Activated CD4-positive, alpha-beta T cell treated with anti-CD3 and anti-CD28 coated beads, Interleukin-2, Interleukin-6, amounts not matched to agents 100 ng/mL and 50 ng/mL, durations not matched to agents 16 hours and 8 hours (primary cell): ENCODE measurements at places on chromosomes 4 and X.
A peak's percentile ranks its signal among the peaks of the same experiment; 100 is the strongest.

- no peak for DNase-seq
Observed at GRCh38 chr4:139740531-139741041, 75.0 kb downstream of the MGST2 start.

DNA sequence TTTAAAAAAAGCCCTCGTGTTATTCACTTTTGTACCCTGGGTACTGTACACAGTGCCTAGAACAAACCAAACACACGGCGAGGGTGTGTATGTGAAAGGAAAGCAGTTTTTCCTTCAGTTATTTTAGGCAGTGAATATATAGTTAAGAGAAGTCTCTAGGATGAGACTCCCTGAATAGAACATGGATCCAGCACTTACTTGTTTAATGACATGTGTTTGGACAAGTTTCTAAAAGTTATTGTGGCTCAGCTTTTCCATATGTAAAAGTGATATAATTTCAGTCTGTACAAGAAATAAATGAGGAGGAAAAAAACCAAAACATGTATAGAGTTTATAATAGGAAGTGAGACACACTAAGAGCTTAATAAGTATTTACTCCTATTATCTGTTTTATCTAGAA, 273.2 kb downstream of the ADGRL3 start:
- DNase-seq: no peak

- DNase-seq: no peak
Observed at GRCh38 chr4:148980782-148981480, 538.7 kb upstream of the NR3C2 start.

DNA sequence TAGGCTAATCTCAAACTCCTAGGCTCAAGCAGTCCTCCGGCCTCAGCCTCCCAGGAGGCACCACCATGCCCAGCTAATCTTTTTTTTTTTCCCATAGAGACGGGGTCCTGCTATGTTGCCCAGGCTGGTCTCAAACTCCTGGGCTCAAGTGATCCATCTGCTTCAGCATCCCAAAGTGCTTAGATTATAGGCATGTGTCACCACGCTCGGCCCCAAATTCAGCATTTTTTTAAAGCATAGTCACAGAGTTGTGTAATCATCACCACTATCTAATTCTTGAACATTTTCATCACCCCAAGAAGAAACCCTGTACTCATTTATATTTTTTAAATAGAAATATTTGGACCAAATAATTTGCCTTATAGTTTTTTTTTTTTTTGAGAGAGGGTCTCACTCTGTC, 10.3 kb downstream of the CENPI start:
- no peak for DNase-seq

DNA sequence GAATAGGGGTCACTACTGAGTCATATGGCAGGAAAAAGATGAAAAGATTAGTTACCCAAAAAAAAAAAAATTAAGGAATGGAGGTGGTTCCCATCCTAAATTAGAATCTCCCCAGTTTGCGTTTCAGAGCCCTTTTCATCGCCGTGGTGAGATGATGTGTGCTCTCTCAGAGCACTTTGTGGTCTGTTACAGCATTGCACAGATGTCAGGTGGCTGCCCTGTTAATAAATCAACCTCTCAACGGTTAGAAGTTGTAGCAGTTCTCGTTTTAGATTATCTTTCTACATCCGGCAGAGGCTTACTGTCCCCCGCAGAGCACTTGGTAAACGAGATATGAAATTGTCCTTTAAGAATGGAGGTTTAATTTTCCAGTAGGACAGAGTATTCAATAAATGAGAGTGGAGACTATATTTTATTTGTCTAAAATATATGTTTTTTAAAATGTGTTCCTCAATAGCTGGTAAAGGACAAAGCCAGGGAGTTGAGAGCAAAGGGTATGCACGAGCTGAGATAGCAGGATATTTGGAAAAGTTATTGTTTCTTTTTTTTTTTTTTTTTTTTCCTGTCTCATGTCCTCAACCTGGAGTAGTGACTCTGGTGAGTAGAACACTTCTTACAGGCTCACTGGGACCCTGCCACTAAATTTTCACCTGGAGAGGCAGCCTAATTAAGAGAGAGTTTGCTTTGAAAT, 26.9 kb downstream of the AFF1 start:
- no peak for DNase-seq

DNA sequence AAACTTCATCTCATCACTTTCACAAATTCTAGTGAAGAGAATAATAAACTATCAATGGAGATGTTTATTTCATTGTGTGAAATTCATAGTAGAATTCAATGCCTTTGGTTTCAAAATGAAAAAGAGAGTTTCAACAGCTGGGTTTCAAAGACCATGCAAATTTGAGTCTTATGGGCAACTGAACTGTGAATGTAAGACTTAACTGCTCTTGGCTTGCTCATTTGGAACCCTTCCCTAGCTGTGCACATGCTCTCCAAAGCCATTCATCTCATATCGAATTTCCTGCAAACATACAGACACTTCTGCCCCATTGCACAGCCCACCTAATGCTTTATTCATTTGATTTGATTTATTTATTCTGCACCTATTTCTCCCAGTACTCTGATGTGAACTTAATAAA, 154.5 kb downstream of the GRXCR1 start:
- no peak for DNase-seq

DNA sequence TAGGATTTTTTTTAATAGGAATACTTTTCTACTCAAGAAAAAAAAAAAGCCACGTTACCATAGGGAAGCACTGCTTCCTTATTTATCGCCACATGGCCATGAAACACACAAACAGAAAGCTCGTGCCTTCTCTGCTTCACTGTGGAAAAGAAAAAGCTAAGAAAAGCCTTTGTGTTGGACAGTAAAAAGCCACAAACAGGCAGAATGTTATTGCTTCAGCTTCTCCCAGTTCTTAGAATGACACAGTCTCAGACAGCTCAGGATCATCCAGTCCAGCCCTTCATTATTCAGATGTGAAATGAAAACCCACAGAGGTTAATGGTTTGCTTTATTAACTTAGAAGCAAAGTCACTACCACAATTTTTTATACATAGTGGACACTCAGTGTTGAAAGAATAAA, 181.6 kb upstream of the NOCT start:
- no peak for DNase-seq

DNA sequence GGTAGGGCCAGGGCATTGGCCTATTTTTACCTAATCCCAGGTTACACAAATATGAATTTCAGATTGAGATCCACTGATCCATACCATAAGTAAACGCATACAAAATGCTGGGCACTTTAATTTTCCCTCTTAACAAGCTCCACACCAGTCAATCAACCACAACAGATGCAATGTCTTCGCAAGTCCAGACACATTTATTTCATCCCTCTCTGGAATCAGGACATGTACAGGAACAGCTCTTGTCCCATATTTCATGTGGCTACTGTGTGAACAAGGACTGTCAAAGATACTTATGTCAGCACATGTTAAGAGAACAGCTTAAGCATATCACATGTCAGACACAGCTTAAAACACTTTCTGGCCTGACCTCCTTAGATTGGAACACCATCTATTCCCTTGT, 145.9 kb downstream of the PPP3CA start:
- no peak for DNase-seq

GRCh38 chr4:185280608-185281007, 71.2 kb downstream of the SNX25 start:
- peak; percentile 66 for DNase-seq

- DNase-seq: no peak
Observed at GRCh38 chrX:19860571-19860970, 26.8 kb downstream of the SH3KBP1 start.

DNA sequence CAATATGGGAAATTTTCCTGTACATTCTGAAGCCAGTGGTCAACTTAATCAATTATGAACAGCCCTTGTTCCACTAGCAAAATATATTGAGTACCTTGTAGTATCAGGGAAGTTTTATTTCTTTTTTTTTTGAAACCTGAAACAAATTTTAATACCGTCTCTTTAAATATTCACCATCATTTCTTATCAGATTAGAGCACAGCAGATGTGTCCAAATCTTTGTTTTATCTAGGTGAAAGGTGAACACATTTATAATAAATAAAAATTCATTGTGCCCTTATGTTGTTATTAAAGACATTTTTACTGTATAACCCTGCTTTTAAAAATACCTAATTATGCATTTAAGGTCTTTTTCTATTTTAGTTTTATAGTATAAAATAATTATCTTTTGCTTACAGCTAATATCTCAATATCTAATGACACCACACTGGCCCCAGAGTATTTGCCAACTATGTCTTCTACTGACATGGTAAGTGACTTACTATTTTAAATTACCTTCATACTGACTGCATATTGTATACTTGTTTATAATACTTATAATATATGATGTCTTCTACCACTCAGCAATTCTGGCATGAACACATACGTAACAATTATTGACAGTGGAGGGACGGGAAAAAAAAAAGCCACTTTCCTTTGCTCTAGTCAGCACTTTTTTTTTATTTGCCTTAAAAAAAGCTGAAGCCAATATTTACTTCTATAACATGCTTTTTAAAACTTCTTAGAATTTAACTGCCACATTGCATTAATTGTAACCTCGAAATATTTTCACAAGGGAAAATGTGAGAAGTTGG, 147.9 kb downstream of the SLC4A4 start:
- no peak for DNase-seq
